CD4-positive, alpha-beta T cell treated with Interleukin-15 for 1 hour (primary cell): ENCODE measurements at places on chromosomes 5 and 9.

- DNase-seq: no peak
These were observed 249.5 kb downstream of the MAN2A1 start for GRCh38 chr5:109939116-109939682.

DNA sequence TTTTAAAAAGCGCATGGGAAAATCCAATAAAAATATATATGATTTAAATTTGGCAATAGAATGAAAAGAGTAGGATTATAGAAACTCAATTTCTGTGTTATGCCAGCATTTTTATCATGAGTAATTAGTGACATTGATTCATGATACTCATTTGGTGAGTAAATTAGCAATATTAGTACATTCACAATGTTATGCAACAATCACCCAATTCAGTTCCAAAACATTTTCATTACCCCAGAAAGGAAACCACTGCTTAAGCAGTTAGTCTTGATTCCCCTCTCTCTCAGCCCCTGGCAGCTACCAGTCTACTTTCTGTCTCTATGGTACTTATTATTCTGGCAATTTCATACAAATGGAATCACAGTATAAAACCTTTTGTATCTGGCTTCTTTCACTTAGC lies 27.0 kb downstream of the OSMR start:
- DNase-seq: no peak

GRCh38 chr5:151154931-151155774 lies 2.4 kb downstream of the ANXA6 start:
- DNase-seq: peak; percentile 35

- no peak for DNase-seq
These were observed 210.9 kb downstream of the AOPEP start for GRCh38 chr9:94937214-94937903.

DNA sequence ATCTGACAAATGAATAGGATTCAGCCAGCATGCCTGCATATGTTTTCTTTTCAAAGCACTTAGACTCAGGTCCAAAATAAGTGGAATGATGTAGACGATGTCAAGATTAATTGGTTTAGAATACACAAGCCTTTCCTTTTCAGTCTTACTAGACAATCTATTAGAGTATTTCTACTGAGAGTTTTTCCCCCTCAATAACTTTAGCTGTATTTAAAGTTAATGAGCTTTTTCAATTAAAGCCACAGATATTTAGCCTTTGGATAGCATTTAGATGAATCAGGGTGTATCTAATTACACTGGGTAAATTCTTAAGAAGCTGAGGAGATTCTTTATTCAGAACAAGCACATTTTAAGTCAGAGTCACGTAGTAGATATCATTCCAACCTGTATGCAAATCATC lies 198.7 kb upstream of the MPDZ start:
- no peak for DNase-seq

DNA sequence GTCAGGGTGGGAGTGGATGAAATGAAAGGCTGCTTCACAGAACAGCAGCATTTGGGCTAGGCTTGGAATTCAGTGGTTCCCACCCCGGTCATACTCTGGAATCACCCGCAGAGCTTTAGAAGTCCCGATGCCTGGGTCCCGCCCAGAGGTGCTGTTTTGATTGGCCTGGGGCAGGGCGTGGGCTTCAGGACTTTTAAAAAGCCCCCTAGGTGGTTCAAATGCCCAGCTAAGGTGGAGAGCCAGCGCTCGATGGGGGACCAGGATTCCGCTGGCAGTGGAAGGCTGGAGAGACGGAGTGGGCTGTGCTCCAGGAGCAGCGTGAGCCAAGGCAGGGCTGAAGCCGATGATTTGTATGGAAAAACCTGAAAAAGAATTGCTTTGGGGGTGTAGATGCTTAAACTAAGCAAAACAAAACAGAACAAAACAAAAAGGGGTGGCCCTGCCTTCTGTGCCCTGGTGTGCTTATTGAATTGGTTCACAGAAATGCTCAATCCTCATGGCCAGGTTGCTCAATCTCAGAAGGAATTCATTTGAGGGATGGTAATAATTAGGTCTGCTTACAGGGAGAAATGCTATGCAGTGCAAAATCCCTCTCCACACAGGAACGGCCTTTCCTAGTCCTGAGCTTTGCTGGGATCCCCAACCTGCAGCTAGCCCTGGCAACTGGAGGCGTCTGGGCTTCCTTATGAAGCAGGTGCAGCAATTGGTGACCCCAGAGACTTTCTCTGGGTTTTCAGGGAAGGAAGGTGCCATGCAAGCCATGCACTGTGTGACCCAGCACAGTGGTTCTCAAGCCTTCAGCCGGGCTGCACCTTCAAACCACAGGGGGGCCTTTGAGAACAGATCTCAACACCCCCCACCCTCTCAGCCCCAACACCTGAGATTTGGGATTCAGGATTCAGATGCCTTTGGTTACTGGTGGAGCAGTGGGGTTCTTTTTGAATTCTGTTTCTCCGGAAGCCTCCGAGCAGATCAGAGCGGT lies 174.0 kb upstream of the ZNF618 start:
- DNase-seq: no peak

- DNase-seq: no peak
These were observed 190.5 kb downstream of the NXNL2 start for GRCh38 chr9:88725300-88726019.
